ENCODE measurements at places on chromosomes 16 and 17.

DNA sequence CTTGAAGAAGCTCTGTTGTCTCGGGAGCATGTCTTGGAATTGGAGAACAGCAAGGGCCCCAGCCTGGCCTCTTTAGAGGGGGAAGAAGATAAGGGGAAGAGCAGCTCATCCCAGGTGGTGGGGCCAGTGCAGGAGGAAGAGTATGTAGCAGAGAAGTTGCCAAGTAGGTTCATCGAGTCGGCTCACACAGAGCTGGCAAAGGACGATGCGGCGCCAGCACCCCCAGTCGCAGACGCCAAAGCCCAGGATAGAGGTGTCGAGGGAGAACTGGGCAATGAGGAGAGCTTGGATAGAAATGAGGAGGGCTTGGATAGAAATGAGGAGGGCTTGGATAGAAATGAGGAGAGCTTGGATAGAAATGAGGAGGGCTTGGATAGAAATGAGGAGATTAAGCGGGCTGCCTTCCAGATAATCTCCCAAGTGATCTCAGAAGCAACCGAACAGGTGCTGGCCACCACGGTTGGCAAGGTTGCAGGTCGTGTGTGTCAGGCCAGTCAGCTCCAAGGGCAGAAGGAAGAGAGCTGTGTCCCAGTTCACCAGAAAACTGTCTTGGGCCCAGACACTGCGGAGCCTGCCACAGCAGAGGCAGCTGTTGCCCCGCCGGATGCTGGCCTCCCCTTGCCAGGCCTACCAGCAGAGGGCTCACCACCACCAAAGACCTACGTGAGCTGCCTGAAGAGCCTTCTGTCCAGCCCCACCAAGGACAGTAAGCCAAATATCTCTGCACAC is 21.2 kb downstream of the AKAP1 start:
- no peak for DNase-seq

GRCh38 chr16:4659363-4660353 is 33.7 kb upstream of the NUDT16L1 start:
- DNase-seq = no peak

DNA sequence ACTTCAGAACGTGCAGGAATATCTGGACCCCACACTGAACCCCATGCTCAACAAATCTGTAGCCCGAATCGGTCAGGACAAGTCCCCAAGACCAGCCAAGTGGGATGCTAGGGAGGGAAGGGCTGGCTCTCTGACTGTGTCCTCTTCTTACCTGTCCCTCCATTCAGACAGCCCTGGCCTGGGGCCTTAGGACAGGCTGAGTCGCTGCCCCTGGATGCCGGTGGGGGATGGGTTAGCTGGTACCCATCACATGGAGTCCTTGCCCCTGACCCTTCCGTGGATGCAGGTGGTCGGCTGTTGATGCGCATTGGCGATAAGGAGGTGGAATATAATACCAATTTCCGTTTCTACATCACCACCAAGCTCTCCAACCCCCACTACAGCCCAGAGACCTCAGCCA is 16.0 kb upstream of the KDM6B start:
- DNase-seq = no peak

DNA sequence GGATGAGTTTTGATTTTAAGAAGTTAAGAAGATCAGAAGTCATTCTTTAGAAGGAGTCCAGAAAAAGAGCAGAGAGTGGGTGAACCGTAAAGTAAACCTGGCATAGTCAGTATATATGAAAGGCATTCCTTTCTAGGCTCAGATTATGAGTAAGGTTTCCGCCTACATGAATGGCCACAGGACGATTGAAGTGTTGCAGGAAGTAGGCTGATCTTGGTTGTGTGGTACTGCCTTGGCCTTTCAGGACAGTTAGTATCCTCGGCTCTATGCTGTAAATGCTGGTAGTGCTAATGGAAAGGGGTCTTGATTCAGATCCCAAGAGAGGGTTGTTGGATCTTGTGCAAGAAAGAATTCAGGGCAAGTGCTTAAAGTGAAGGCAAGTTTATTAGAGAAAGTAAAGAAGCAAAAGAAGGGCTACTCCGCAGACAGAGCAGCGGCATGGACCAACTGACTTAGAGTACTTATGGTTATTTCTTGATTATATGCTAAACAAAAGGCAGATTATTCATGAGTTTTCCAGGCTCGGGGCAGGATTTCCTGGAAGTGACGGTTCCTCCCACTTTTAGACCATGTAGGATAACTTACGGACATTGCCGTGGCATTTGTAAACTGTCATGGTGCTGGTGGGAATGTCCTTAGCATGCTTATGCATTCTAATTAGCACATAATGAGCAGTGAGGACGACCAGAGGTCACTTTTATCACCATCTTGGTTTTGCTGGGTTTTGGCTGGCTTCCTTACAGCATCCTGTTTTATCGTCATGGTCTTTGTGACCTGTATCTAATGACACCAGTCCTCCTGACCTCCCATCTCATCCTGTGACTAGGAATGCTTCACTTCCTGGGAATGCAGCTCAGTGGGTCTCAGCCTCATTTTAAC is 164.8 kb downstream of the SNX29 start:
- DNase-seq = no peak

DNA sequence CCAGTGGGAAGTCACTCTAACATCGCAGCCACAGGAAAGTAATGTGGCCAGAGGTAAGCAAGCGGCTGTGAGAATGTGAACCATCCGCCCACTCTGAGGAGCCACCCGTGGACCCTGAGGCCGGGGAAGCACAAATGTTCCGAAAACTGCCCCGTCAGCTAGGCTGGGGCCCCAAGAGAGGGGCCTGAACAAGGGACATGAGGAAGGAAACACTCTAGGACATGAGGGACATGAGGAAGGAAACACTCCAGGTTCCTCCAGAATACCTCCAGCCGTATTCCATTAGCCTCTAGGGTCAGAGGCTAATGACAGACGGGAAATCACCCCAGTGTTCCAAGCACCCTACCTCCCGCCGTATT is 317 bp downstream of the TEFM start:
- no peak for DNase-seq

GRCh38 chr17:58004060-58004459 is 3.0 kb downstream of the SRSF1 start:
- no peak for DNase-seq

GRCh38 chr16:67030221-67030962 is 1.4 kb downstream of the CBFB start:
- DNase-seq = no peak

DNA sequence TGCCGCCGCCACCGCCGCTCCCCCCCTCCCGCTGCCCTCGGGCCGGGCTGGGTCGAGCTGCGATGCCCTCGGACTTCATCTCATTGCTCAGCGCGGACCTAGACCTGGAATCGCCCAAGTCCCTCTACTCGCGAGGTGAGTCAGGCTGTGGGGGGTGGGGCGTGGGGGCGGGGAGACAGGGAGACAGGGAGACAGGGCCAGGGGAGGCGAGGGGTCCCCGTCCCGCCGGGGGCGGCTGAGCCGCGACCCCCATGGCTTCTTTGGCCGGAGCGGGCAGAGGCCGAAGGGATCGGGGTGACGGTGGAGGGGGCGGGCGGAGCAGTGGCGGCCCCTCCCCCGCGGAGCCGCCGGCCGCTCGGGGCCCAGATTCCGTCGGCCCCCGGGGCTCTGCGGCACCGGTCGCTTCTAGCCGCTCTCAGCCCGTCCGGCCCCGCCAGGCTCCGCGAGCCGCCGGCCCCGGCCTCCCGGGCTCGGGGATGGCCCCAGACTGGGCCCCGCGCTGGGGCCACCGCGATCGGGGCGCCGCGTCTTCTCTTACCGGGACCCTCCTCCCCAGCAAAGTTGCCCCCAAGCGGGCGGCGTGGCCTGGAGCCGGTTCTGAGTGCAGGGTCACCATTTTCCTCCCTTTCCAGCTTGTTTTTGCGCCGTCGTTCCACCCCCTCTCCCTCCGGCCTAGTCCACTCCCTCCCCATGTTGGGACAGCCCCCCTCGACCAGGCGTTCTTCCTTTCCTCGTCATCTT is 644 bp downstream of the NFAT5 start:
- DNase-seq = peak; percentile 51

- no peak for DNase-seq
These were observed 16.6 kb downstream of the NAGPA start for GRCh38 chr16:5016967-5017677.

DNA sequence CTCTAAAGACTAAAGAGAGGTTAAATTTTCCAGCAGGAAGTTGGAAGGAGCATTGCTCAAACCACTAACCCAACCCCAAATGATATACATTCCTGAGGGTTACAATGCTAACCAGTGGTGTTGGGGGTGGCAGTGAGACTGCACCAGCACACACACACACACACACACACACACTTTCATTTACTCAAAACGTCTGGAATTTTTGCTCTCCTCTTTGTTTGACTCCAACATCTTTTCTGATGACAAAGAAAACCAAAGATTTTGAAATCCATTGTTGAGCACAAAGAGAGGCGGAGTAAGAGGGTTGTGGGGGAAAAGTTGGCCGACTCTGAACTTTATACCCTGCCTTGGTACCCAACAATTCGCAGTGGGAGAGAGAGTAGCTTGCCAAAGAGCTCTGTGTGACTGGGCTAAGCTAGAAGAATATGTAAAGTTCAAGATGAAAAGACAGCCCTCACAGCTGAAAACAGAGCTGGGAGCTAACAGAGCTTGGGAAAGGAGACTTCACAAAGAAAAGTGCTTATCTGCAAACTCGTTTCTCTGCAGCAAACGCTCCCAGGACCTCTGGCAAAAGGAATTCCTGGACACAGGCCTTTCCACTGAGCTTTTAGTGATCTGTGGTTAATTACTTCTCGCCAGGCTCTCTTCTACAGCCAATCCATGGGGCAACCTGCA is 426.0 kb upstream of the CDH11 start:
- DNase-seq = no peak

DNA sequence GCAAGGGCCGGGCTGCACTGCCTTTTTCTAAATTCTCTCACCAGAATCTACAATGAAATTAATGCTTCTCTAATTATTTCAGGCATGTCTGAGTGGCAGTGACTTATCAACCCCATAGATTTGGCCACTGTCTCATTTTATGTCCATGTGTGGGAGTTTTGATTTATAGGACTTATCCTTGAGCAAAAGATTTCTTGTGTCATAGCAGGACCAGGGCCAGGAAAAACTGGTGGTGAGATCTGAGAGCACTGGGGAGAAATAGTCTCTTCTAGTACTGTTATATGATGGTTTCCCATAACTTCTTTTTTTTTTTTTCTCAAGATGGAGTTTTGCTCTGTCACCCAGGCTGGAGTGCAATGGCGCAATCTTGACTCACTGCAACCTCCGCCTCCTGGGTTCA is 1.5 kb upstream of the KRT23 start:
- no peak for DNase-seq

- no peak for DNase-seq
These were observed 945 bp downstream of the PRM3 start for GRCh38 chr16:11272484-11272883.

- DNase-seq = no peak
These were observed 1.1 kb upstream of the FAM20A start for GRCh38 chr17:68602289-68602688.

- peak; percentile 40 for DNase-seq
These were observed 26.2 kb upstream of the RFFL start for GRCh38 chr17:35089586-35090296.

DNA sequence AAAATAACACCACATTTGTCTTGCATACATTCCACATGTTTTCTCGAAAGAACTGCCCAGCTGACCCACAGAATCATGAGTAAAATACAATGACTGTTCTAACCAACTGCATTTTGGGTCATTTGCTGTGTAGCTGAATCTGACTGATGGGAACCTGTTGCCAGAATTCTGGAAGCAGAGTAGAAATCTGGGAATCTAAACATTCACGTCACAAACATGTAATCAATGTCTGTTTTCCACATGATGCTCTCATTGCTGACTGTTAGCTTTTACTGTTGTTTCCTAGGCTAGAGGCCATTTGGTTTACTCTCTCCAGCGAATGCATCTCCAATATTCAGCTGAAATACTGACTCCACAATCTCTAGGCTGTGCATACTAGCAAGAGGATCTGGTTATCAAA is 710.1 kb downstream of the KCNJ2 start:
- no peak for DNase-seq

DNA sequence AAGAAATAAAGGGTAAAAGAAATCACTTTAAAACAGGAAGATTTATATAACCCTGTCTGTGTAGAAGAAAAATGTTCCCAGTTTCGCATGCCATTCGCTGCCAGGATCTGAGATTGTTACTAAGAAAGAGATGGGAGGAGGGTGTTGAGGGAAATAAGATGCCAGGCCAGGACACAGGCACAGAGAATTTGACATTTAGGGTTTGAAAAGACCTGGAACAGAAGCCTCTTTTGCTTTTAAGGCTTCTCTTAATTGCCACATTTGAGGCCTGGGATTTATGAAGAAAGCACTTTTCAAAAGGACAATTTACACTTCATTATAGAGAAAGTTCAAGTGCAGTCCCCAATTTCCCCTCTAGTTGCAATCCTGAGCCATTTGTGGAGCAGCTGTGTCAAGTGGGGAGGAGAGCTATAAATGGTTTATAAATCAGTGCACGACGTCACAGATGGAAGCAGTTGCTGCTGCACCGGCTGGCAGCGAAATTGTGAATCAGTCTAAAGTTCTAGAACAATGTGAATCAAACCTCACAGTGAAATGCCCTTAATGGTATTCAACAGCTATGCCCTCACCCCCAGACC is 26.5 kb upstream of the C16orf87 start:
- DNase-seq = peak; percentile 55

All from H54 (cell line).